ENCODE measurements at places on chromosomes 7 and 10.

DNA sequence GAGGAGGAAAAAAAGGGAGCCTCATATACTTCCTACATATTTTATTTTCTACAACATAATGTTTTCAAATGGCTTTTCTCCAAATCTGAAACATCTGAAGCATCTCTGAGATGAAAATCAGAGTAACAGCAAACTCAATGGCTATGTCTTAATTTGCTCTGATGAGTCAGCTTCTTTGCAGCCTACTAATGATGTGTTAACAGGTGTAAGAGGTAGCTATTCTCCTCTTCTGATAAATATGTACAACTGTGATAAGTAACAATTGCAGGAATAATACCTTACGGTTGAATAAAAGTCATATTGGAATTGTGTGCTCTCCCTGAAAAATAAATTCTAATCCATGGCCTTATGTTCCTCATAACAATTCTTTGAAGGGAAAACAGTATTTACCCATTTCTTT lies 45.2 kb downstream of the GNAT3 start:
- DNase-seq = no peak

DNA sequence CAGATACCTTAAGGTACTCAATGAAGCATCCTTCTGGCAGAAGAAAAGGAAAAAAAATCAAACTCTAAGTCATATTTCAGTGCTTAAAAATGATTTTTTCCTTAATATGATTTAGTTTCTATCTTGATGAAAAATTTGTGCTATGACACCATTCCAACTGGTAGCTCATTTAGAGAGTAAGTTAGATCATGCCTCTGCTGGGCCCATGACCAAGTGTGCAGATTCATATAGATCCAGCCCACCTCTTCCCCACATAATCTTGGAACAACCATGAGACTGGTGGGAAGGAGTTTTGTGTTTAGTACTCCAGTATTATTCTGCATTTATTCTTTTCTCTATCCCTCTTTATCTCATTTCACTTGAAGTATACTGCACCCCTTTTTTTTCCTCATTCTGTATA lies 908.3 kb downstream of the KCNMA1 start:
- DNase-seq = no peak

GRCh38 chr7:108406222-108406890 lies 49.9 kb downstream of the NRCAM start:
- no peak for DNase-seq

DNA sequence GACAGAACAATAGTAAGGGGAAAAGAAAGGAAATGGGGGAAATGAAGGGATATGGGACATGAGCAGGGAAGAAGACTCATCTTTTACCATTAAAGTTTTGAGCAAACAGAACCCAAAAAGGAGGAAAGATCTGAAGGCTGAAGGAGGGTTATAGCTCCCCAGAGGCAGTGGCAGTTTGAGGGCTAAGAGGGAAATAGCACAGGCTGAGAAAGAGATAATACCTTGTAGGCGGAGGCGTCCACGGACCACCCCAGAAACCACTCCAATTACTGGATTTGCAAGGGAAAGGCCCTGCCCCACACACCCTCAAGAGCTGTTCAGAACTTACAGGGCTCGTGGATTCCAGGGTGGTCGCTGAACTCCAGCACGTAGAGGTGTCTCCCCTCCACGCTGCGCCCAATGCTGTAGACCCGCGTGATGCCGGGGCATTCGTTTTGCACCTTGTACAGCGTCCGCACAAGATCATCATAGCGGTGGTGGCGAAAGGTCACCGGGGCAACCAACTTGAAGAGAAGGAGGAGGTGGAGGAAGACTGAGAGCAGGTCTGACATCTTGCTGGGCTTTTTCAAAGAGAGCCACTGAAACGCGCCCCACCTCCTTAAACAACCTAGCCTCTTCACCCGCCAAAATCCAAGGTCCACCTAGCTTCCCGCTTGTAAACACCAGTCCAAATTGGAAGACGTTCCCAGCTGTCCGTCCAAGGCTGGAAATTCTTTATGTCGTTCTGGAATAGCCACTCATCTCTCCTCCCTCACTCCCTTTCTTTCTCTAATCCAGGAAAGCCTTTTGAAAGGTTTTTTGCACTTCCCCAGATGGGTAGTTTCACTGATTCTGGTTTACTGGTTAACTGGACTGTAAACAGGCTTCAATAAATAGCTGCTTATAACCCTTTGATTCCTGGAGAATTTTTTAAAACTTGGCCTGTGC lies at the start of gene CPN1:
Gene CPN1 (minus strand): TSS at position 795 of the 927 bp plus-strand sequence. CDS start 244 bp downstream, at position 551.
- no peak for DNase-seq

DNA sequence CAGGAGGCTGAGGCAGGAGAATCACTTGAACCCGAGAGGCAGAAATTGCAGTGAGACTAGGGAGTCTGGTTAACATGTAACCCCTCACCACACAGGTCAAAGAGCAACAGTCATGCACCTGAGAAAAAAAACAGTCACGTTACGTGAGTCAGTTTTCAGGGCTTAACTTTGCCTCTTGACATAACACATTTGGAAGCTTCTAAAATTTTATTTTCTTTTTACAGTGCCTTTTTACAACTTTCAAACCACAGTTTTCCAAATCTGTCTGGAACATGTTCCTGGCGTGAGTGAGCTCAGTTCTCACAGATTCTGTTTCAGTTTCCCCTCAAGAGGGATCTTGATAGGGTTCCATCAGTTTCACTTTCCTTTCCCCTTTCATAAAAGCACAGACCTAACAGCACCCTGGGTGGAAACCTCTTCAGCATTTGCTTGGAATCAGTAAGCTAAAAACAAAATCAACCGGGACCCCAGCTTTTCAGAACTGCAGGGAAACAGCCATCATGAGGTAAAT lies 4.4 kb downstream of the IFIT3 start:
- DNase-seq = no peak

GRCh38 chr10:95579292-95579691 lies 18.1 kb upstream of the SORBS1 start:
- no peak for DNase-seq

DNA sequence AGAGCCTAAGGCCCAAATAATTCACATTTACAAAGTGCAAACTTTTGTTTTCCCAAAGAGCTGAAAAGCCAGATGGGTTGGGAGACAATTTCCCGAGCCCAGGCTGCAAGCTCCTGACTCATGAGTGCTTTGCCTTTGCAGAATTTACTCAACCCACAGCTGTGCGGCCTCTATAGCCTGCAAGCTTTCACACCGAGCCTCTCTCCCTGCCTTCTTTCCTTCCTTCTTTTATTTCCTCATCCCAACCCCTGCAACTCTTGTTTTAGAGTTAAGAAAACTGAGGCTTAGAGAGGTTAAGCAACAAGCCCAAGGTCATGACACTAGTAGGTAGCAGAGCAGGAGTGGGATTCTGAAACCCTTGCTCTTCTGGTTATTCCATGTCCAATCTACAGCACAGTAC lies 203.0 kb upstream of the GPR26 start:
- no peak for DNase-seq

GRCh38 chr10:59577984-59578383 lies 131.7 kb downstream of the SLC16A9 start:
- no peak for DNase-seq

DNA sequence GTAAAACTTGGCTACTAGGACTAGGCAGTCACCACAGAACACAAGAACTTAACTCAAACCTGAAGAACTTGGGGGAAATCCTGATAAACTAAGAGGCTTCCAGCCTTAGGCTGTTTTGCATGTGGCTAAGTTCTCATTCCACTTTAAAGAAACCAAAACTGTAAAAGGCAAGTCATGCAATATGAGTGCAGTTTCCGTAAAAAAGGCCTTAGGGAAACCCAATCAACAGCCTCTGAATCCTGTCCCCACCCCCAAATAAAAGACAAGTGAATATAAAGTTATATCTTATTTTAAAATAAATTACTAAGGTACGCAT lies 95.1 kb downstream of the USP6NL start:
- DNase-seq = no peak

DNA sequence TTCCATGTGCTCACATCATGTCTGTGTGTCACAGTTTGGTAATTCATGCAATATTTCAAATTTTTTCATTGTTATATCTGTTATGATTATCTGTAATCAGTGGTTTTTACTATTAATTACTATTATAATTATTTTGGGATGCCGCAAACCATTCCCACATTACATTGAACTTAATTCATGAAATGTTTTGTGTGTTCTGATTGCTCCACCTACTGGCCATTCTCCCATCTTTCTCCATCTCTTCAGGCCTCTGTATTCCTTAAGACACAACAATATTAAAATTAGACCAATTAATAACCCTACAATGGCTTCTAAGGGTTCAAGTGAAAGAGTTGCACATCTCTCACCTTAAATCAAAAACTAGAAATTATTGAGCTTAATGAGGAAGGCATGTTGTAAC lies 398.5 kb downstream of the PCDH15 start:
- DNase-seq = no peak

- no peak for DNase-seq
Observed at GRCh38 chr10:77816311-77816710, 110.2 kb downstream of the DLG5 start.

DNA sequence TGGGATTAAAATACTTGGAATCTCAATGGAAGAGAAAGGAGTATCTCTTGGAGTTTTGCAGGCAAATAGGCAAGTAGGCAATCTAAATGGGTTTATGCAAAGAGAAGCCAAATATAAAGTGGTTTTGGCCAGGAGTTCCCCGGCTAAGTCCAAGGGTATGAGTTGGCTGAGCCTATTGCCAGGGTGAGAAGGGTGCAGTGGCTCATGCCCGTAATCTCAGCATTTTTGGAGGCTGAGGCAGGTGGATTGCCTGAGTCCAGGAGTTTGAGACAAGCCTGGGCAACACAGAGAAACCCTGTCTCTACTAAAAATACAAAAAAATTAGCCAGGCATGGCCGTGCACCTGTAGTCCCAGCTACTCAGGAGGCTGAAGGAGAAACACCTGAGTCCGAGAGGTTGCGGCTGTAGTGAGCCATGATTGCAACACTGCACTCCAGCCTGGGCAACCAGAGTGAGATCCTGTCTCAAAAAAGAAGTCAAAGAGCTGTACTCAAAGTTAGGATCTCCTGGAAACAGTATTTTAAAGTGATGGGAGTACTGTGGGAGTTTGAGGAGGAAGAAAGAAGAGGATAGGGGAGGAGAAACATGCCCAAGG lies 130.4 kb upstream of the RAB18 start:
- DNase-seq = no peak

- DNase-seq = no peak
Observed at GRCh38 chr10:59333701-59334100, 28.6 kb downstream of the FAM13C start.

DNA sequence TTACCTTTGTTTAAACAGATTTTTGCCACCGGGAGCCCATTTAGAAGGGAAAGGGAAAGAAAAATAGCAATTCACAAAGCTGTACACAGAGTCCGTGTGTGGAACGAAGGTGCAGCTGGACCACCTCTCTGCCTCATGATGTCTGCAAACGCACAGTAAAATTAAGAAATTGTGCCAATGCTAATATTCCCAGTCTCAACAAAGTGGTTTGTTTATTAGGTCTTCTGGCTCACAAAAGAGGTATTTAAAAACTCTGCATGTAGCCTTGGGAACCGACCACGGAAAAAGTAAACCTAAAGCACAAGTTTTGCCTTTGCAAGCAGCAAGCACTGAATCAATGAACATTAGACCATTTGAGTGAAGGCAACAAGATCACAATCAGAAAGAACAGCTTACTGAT lies 57.7 kb downstream of the CREB3L2 start:
- DNase-seq = no peak

GRCh38 chr7:22992874-22993840 lies 20.8 kb downstream of the HYCC1 start:
- DNase-seq = no peak

DNA sequence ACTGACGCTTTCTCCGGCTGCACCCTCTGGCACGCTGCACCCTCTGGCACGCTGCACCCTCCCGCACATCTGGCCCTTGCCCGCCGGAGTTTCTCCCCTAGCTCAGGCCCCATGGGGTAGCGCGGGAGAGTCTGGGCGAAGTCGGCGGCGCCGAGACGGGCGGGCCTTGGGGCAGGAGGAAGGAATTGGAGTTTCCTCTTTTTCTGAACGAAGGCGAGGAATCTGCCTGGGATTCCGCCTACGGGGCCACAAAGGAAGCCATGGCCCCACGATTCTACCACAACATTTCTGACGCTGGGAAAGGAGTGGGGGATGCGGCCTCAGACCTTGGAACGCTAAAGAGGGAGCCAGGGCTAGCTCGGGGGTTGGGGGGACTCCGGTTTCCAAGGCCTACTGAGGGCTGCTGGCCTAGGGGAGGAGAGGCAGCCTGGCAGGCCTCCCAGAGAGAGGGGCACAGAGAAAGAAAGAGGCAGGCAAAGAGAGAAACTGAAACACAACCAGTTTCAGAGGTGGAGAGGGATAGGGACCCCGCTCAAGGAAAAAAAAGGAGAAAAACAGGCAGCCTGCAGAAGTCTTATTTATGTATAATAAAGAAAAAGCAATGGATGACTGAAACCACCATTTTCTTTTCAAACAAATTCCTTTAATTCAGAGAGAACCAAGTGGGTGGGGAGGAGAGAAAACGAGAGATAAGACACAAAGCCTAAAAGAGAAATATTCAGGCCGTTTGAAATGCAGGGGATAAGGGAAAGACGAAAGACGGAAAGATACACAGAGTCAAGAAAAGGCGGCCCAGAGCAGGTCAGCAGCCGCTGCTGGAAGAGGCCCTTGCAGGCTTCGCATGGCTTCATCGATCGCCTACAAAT lies 4.3 kb downstream of the TLX1 start:
- no peak for DNase-seq

GRCh38 chr10:116254422-116255155 lies 18.4 kb downstream of the GFRA1 start:
- no peak for DNase-seq

GRCh38 chr10:49212783-49213182 lies 24.6 kb upstream of the TMEM273 start:
- DNase-seq = no peak

DNA sequence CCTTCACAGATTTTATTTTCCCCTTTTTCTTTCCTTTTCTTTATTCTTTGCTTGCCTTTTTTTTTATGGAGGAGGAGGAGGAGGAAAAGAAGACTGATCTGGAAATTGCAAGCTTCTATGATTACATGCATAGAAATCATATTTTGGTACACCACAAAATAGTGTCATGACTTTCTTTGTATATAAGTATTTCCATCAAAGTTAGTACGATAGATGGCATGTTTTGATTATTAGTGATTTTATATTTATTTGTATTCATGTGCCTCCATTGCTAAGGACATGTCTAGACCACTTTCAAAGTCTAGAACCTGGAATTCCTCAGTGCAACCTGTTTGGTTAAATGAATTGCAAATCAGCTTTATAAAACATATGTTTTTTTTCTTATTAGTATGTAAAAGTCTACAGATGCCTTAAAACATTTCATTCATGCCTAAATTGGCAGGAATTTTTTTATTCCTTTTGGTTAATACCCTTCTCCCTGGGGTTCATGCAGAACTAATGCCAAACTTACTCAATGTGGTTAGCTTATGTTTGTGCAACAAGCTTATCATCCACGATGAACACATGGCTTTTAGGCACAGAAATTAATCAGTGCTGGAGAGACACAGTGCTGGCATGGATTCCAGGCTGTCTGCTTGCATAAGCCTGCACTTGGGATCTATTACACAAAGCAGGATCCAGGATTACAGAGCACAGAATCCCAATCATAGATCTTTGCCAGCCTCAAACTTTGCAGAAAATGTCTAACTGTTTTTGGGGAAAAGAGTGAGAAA lies 213.1 kb downstream of the CHRM2 start:
- no peak for DNase-seq
